ENCODE measurements at places on chromosomes 1 and 21.

GRCh38 chr1:218349348-218350034 is 4.4 kb downstream of the TGFB2 start:
- no peak for DNase-seq

DNA sequence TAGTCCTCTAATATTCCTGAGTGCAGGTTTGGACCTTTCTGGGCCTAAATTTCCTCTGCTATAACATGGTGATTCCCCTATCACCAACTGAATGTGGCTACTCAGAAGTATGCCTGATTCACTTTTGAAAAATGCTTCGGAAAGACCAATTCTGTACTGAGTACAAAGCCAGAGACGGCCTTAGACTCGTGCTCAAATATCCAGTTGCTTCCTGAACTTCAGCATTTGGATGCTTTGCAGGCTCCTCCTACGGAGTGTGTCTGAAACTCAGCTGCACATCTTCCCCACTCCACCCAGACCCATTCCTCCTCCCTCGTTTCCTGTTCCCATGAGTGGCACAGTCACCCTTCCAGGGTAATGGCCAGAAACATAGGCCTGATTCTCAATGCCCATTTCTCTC is 98.4 kb upstream of the GADD45A start:
- no peak for DNase-seq

- no peak for DNase-seq
These were observed 41.7 kb upstream of the RXRG start for GRCh38 chr1:165486663-165487062.

DNA sequence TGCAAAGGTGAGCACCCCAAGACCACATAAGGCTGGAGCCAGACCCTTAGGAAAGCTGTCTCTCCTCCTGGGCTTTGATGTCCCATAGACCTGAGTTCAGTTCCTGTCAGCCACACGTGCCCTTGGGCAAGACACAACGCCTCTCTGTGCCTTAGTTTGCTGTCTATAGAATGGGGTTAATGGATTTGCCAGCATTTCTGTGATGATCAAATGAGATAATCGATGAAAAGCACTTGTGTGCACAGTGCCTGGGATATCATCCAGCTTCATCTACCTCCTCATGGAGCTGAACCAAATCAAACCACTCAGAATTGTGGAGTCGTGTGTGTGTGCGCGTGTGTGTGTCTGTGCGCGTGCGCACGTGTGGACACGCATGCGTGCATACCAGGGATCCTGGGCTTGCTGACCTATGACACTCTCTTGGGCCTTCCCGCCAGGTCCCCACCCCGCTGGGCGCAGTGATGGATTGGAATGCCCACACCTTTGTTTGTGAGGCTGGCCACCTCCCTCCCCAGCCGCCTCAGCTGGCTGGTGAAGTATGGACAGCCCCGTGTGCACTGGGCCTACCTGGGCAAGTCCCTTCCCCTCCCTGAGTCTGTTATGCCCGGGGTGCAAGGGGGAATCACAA is 5.2 kb downstream of the TTC22 start:
- DNase-seq = no peak

DNA sequence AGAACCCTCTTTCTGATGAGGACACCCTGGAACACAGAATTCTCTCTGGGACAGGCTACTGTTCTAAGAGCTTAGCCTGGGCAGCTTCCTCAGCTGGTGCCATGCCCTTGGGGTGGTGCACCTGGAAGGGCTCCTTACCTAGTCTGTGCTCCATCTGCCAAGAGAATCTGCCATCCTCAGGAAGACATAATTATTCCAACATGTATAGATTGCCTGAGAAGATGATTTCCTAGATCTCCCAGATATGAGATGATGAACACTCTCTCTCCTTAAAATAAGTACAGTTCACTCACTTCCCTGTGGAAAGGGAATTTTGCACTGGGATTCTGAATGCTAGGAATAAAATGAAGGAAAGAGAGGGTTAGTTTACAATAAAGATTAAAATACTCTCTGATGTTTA is 87.6 kb downstream of the NENF start:
- no peak for DNase-seq

DNA sequence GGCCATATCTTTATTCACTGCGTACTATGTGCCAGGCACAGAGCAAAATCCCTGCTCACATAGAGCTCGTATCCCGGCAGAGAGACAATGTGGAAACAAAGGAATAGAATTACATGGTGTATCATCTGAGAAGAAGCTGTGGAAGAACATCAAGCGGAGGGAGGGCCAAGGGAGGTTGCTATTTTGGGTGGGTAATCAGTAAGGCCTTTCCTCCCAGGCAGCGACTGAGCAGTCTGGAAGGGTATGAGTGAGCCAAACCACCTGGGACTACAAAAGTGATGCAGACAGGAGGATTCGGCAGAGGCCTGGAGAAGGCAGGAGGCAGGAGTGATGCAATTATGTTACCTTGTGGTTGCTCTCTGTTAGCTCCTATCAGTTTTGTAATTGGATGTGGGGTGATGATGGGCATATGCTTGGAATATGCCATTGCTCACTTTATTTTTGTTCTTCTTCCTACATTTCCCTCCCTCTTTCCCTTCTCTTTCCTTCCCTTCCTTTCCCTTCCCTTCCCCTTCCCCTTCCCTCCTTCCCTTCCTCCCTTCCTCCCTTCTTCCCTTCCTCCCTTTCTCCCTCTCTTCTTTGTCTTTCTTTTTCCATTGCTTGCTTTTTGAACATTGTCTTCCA is 172.9 kb downstream of the DISC1 start:
- DNase-seq = peak; percentile 16

GRCh38 chr1:160085686-160086455 is 4.5 kb downstream of the KCNJ9 start:
- DNase-seq = peak; percentile 91

DNA sequence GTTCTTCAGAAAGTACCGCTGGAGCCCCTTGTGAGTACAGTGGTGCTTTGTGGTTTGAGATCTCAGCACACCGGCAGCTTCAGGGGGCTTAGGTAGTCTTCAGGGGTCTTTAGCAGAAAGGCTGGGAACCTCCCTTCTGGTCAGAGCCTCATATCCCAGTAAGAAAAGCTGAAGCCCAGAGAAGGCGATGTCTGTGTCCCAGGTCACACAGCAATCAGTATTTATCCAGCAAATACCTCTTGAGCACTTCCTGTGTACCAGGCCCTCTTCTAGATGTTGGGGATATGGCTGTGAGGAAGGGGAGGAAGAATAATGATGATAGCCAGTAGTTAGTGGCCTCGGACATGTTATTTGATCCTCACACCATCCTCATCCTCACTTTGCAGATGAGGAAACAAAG is 14.3 kb downstream of the SERINC2 start:
- no peak for DNase-seq

GRCh38 chr1:53860967-53861411 is 22.9 kb upstream of the NDC1 start:
- peak; percentile 65 for DNase-seq

DNA sequence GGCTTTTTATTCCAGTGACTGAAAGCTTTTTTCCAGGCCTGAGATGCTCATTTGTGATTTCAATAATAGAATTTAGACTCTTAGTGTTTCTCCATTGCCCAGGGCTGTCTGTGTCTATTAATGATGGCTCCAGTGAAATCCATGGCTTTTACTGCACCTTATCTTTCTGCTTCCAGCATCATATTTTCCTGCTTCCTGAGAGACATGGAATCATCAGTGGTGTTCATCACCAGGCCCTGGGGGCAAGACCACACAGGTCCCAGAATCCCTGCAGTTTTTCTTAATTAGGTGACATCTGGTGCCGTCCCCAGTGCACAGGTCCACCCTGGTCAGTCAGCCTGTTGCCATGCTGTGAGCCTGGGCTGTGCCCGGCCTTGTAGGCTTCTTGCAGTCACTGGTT is 15.5 kb downstream of the NT5C1A start:
- DNase-seq = no peak

DNA sequence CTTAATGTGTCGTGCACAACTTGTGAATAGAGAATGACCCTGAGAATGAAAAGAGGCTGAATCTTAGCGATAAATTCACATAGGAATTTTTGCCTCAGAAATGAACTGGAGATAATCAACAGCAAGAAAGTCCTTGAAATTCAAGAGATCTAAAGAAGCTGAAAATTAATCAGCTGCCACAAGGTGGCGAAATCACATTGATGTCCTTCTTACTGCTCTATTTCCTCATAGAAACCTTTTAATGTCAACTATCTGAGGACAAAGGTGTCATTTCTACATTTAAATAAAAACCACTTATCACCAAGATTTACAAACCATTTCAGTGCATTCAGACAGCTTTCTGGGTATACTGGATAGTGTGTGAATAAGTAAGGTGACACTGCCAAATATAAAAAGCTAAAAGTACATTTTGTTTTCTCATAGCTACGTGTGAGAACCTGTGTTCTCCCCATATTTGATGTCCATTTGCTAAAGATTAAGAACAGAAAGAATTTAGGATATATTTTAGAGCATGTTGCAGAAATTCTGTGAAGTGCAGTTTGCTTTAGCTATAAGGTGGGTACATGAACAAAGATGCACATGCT is 485.3 kb upstream of the PTBP2 start:
- DNase-seq = peak; percentile 20

Data from activated CD4-positive, alpha-beta T cell treated with anti-CD3 and anti-CD28 coated beads for 36 hours (primary cell).